Peyer's patch (tissue), 4 donors: ENCODE measurements at places on chromosomes 5 and 9.
A peak's percentile ranks its signal among the peaks of the same experiment; 100 is the strongest.

DNA sequence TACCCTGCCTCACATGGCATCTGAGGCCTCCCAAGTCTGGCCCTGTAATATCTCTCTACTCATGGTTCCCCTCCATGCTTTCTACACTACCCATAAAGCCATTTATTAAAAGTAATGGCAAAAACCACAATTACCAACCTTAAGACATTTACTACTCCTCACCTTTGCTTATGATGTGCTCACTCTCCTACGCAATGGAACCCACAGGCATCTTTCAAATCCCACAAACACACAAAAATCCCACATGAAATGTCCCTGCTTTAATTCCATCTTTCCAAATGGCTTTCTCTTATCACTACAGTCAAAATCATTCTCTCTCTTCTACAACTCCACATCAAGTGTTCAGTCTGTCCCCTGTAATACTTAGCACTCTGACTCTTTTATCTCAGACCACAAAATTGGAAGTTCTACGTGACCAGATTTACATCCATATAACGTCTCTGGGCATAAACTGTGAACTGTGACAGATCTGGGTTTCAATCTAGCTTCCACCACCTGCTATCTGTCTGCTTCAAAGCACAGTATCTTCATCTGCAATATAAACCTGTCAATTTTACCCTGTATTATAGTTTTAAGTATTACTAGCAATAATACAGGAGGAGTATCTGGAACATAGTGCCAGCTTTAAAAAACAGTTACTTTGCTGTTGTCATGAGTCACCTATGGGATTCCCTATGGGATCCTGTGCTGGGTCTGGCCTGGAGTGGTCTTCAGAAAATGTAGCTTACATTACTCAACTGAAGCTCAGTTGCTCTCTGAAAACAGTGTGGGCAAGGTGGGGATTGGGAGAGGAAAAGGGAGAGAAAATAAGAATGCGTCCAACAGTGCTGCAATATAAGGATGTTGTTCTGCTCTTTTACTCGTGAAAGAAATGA lies 137.1 kb upstream of the TRIM32 start:
- no peak for DNase-seq

DNA sequence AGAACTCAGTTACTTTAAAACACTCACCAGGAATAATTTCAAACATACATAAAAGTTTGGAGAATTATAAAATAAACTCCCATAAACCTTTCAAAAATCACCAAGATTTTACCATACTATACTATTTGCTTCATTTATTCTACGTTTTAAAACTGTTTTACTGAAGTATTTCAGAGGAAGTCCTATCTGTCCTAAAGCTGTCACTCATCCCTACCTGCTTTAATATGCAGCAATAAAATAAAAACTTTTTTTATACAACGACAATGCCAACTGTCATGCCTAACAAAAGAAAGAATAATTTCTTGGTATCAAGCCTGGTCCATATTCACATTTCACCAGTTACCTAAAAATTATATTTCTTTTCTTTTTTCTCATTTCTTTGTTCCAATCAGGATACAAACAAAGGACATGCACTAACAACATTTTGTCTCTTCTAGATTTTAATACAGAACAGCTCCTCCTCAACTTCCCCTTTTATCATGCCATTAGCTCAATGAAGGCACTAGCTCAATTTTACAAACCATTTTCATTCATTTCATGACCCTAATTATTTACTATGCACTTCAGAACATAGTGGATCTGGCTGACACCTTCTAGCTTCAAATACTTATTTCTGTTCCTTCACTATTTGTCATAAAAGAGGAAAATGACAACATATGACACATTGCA lies 135.2 kb downstream of the GNAQ start:
- DNase-seq = no peak

DNA sequence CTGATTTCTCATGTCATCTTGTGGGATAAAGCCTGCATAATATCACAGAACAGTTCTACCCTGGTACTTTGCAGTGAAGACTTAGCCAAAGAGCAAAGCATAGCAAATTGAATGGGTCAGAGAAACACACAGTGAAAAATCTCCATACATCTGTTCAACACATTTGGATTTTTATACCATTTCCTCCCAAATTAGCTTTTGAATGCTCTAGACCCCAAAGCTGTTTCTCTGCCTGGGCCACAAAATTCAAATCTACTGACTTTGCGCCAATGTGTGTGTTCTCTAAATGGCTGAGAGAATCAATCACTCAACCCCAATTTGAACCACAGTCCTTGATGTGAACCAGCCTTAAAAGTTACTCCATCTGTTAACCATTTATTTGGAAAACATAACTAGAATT lies 236.9 kb upstream of the NFIL3 start:
- no peak for DNase-seq

DNA sequence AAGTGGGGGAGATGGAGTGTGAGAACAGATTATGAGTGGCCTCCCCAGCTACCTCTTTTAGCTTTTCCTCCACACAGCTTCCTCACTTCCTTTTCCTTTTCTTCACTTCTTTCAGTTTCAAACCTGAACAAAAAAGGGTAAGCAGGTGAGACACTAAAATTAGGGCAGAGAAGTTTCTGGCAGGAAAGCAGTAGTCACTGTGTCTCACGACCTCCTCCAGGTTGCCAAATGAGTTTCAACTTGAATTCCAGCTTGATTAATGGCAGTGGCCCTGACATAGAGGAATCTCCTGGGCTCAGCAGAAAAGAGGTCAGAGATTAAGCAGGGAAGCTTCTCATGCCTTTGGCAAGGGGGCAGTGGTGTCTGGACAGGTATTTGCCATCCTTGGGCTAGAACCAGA lies 63.7 kb upstream of the SPINK5 start:
- no peak for DNase-seq

- DNase-seq = no peak
Measured at GRCh38 chr9:27336829-27337228, 39.9 kb upstream of the EQTN start.

GRCh38 chr9:126294331-126295081 lies 32.1 kb upstream of the MVB12B start:
- DNase-seq = no peak

DNA sequence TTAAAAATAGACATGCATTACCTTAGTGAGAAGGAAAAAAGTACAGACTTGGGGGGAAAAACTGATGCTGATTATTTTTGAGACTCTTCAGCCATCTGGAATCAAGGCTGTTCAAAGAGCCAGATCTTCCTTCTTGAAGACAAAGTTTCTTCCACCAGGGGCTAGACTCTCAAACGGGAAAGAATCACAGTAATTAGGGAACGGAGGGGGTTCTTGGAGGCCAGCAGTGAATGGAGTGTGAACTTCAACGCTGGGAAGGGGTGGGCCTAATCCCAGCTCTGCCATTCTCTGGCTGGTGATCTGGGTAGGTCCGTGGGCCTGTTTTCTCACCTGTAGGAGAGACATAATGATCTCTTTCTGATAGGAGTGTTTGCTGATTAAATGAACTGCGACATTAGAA lies 21.1 kb upstream of the LHX2 start:
- no peak for DNase-seq

DNA sequence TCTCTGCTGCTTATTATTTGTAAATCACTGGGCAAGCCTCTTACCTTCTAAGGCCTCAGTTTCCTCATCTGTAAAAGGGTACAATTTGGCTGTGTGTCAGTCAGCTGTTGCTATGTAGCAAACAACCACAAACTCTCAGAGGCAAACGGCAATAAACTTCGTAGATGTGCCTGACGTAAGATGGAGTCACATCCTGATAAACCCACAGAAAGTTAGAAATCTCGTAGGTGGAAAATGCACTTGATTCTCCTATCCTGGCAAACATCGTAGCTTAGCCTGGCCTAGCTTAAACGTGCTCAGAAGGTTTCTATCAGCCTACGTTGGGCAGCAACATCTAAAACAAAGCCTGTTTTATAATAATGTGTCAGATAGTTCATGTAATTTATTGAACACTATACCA lies 35.0 kb upstream of the UNC5A start:
- no peak for DNase-seq

- peak; percentile 54 for DNase-seq
Measured at GRCh38 chr5:34914671-34915138, 599 bp downstream of the RAD1 start.
